ENCODE measurements at places on chromosomes 12 and 14. TPM values are rescaled to one million over a fixed set of nuclear protein-coding genes. Genes with fewer than 3 reads are reported as not detected.

Gene RNF41
- polyA plus RNA-seq = 14.8 TPM

Gene KRT86
- polyA plus RNA-seq = 0.30 TPM

Gene GDF3
- 32.0 TPM for polyA plus RNA-seq

Gene PLXNC1
- 1.4 TPM for polyA plus RNA-seq

Gene SLC2A3
- 199 TPM for polyA plus RNA-seq

Gene ZDHHC22
- 17.6 TPM for polyA plus RNA-seq

Gene STAC3
- 0.48 TPM for polyA plus RNA-seq

Gene PPFIA2
- polyA plus RNA-seq = 5.4 TPM

Gene TMEM30B
- 7.2 TPM for polyA plus RNA-seq

Gene ACOT4
- 1.0 TPM for polyA plus RNA-seq

Gene ACSM4
- not detected for polyA plus RNA-seq

Gene ZCCHC8
- 24.8 TPM for polyA plus RNA-seq

Gene CYP27B1
- 1.1 TPM for polyA plus RNA-seq

Gene PAX9
- polyA plus RNA-seq = 0.37 TPM

Gene KRT8
- polyA plus RNA-seq = 322 TPM

Gene ADAMTS20
- polyA plus RNA-seq = 1.5 TPM

Gene PIANP
- 7.7 TPM for polyA plus RNA-seq

Gene PRMT5
- polyA plus RNA-seq = 74.5 TPM

Gene CISTR
- not detected for polyA plus RNA-seq

Gene CABP1
- 5.1 TPM for polyA plus RNA-seq

Gene MYF5
- polyA plus RNA-seq = not detected

Gene SERPINA4
- polyA plus RNA-seq = not detected

Gene KCNA1
- polyA plus RNA-seq = 0.10 TPM
